ENCODE measurements at places on chromosomes 5 and 9.

DNA sequence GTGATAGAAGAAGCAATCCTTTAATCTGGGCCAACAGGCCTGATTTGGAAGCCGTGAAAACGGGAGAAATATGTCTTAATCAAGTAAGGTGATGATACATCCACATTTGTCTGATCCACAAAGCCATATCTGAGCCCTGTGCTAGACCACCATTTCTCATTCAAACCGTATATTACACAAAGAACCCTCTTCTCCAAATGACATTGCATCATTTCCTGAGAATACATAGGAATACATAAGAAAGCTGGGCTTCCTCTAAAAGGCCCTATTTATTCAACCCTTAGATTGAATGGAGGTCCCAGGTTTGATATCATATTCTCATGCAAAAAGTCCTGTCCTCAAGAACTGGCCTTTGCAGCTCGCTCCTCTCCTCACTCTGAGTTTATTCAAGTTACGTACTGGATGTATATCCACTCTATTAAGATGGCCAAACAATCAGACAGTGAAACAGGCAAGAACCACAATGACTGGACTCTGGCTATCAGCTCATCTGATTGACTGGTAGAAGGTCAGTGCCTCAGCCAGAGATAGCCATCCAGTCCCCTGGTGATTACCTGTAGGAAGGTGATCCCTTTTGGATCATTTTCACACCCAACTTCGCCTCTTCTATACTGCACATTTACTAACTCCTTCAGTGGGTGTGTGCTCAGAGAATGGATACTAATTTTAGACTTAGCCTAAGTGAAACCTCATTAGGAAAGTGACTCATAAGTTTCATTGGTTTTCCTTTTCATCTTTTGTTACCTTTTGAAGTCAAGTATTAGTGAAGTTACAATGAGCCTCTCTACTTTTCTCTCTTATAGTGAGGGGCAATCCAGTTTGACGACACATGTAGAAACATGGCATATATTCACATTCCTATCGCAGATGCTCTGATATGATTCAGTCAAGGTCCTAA lies 167.6 kb upstream of the WWC1 start:
- DNase-seq = no peak

GRCh38 chr5:180135967-180136629 lies 64.5 kb upstream of the RNF130 start:
- no peak for DNase-seq

GRCh38 chr5:93454896-93455295 lies 126.1 kb downstream of the NR2F1-AS1 start:
- no peak for DNase-seq

DNA sequence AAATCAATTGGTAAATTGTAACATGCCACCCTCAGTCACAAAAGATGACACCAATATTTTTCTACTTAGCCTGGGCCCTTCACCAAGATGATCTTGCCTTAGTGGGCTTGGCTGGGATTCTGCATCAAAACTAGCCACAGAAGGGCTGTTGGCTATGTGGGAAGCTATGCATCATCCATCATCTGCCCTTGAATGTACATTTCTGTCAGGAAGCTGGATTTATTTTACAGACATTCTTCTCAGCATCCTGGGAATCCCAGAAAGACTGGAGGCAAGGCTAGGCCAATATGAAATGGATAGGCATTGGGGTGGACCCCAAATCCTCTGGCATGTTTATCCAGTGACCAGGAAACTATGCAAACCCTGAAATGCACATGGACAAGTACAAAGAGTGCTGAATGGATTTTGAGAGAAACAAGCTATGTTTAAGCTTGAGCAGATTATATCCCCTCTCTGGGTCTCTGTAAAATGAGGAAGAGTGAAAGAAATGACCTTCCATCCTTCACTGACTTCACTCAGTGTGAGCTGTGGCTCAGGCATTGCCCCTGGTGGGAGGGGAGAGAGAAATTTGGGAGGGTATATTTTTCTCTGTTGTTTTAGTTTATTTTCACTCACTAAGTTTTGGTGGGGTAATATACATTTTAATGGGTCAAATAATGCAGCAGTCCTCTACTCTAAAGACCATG lies 283.6 kb downstream of the EBF1 start:
- no peak for DNase-seq

DNA sequence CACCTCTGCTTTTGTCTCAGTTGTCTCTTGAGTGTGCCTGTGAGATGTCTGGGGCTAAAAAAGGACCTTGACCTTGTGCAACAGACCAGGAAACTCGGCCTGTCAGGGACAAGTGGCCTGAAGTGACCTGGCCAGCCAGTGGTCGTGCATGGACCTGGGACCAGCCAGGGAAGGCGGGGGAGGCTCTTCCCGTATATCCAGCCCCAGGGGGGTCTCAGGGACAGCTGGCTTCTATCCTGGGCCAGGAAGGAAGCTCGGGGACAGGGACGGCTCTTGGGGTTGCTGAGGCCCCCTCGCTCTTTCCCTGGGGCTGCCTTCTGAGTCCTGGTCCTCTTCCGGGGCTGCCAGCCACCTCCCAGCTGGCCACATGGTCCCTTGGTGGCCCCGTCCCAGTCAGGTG lies 3.2 kb upstream of the ADAMTSL2 start:
- DNase-seq = no peak

Data from WTC11 (cell line).